ENCODE measurements at places on chromosomes 4 and X.

DNA sequence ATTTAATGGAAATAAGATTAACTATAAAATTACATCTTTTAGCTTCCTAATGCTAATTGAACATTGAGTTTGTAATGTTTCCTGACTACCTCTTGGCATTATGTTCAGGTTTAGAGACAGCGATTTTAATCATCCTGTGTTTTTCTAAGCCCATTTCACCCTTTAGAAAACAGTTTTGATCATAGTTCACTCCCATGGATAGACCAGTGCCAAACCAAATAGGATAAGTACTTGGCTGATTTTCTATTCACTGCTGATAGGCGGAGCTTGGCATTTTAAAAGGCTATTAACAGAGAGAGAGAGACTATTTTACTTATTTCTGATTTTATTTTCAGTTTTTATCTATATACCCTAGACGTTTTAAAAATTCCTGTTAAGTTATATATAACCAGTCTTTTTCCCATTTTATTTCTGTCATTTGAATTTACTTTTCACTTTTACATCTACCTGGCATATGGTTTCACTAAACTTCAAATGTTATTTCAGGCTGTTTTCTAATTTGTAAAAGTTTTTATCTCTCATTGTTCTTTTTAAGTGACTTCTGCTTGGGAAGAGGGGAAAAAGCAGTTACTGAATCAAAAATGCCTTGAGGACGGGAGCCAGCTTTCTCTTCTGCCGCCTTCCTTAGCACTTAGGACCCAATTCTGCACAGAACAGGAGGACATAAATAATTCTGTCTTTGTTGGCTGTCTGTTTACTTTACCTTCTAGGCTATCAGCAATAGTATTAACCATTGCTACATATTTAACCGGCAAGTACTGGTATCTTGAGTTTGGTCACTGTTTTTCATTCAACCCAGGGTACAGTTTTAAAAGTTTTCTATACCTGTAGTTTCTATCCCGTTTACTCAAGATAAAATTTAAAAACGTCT, 46.4 kb downstream of the SGMS2 start:
- DNase-seq, result no peak

GRCh38 chr4:28879178-28879577, 1841.0 kb upstream of the PCDH7 start:
- DNase-seq, result no peak

DNA sequence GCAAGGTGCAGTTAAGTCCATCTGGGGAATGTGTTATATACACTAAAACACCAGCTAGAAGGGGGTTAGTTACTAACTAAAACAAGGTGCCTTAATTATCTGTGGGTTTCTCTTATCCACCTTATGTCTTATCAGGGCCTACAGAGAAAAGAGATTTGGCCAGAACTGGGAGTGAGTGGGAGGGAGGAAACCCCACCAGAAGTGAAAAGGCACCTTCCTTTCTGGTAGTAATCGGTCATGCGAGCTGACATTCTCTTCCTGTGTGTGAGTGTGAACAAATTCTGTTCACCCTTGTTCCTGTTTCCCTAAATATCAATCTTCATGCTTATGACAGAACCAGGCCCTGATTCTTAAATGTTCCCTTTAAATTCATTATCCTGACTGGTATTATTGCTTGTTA, 43.5 kb downstream of the SRPX2 start:
- DNase-seq, result no peak

- DNase-seq, result no peak
Observed at GRCh38 chr4:8315435-8316250, 46.1 kb downstream of the HTRA3 start.

DNA sequence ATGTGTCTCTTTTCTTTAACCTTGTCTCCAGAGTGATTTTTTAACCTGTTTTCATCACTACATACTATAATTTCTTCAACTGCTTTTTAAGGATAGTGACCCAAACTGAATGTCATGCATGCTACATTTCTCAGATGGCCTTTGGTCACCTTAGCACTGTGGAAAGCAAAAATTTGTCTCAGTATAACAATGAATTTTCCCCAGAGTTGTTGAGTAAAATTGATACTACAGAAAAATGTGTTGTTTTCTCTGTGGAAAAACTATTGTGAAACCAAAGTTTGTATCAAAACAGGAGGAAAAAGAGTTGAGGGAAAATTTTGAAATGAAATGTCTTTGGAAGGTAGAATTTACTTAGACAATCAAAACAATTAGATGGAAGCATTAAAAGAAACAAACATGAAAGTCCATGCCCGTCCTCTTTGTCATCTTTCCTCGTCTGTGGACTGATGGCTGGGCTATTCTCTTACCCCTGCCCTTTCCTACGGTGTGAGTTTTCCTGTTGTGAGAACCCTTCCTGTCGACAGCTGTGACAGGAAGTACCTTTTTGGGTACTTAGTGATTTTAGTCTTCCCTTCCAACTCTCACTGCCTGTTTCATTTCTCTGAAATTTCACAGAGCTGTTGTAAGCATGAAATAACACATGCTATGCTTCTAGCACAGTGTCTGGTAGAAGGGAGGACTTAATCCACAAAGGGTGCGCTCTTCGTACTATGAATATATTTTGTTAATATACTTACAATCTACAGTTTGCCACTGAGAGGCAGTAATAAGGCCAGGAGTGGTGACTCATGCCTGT, 50.8 kb downstream of the LRP2BP start:
- DNase-seq, result no peak

Measured in activated T-helper 9 cell treated with anti-CD3 and anti-CD28 coated beads, Interleukin-2, amount 50 U/mL, for 16 hours (primary cell).